HFFc6 (cell line): ENCODE measurements at places on chromosomes 2 and 18. TPM values are rescaled to one million over a fixed set of nuclear protein-coding genes. Genes with fewer than 3 reads are reported as not detected.

The EFR3B gene
- total RNA-seq: 0.30 to 0.54 TPM (median 0.48 TPM) in 3 replicates

DNA sequence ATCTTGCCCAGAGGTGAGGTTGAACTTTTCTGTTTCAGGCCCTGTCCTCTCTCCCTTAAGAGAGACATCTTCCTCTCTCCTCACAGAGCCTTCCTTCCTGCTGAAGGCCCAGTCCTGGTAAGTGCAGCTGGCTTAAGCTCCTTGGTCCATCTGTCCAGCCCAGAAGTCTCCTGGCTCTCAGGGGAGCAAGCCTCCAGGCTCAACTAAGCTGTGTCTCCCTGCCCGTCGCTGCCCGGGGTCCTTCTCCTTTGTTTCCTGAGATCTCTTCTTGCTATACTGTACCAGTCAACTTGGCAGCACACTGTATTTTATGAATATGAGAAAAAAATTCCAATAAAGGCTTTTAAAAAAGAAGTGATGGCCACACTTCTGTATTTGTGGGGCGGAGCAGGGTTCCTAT, 77.4 kb downstream of the KCNF1 start:
- H3K4me1 ChIP-seq: peaks cover 10% of the 10 kb centered on the region
- no peak overlapping the region for H3K27ac ChIP-seq
- no peaks in the 10 kb centered on the region for H3K36me3 ChIP-seq

- DNase-seq: no peak
- H3K27me3 ChIP-seq: no peaks in the 10 kb centered on the region
- peaks cover 8% of the 10 kb centered on the region for H3K4me1 ChIP-seq
- H3K36me3 ChIP-seq: peaks cover 34% of the 10 kb centered on the region
- no peak overlapping the region for H3K27ac ChIP-seq
- no peak overlapping the region for H3K4me3 ChIP-seq
Observed at GRCh38 chr2:203346612-203347011, 18.4 kb downstream of the ABI2 start.

The POTEJ gene
- not detected in 3 replicates for total RNA-seq

- H3K4me3 ChIP-seq: no peak overlapping the region
- H3K27ac ChIP-seq: no peak overlapping the region
- H3K36me3 ChIP-seq: no peaks in the 10 kb centered on the region; the same call in 1 of the 2 replicates
- DNase-seq: no peak
Observed at GRCh38 chr2:15889442-15890123, 50.8 kb upstream of the MYCN start.

- no peak overlapping the region for H3K4me3 ChIP-seq
- H3K36me3 ChIP-seq: no peaks in the 10 kb centered on the region
- H3K4me1 ChIP-seq: peaks cover 18% of the 10 kb centered on the region
- DNase-seq: peak; percentile 27
- no peak overlapping the region for H3K27ac ChIP-seq
Observed at GRCh38 chr2:25098670-25099486, 57.0 kb downstream of the EFR3B start.

DNA sequence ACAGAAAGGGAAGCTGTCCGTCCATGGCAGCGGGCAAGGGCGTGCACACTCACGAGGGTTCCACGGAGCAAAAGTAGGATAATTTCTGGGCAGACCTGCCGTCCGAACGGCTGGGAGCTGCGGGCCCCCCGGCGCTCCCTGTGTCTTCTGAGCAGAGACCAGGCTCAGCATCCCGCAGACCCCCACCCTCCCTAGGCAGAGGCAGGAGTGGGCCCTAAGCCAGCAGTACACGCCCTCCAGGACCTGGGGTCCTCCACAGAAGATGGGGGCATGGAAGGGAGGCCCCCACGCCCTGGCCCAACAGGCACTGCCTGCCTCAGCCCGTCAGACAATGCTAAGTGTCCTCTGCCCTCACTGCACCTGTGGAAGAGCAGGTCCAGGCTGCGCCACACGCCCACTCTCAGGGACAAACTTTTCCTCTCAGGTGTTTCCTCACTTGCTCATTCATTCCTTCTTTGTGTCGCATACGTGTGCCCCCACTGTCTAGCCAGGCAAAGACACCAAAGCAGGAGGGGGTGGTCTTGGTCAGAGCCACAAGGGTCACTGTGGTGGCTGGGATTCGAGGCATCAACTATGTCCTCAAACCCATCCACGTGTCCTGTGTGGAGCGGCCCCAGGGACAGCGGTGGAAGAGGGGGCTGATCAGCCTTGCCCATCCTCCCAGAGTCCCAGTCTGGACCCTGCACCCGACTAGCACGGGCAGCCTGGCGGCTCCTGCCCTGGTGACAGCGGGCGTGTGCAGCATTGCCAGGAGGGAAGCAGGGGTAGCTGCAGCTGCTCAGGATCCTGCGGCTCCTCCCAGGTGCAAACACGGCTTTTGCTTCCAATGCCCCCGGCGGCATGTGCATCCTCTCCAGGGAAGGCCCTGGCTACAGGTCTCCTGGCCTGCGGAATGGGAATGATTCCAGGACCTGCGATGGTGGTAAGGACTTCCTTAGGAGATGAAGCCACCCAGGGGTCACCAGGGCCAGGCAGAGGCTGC, 2.4 kb upstream of the GPC1 start:
- peak overlapping the region; percentile 92 for H3K4me3 ChIP-seq
- H3K4me1 ChIP-seq: peaks cover 47% of the 10 kb centered on the region
- no peak for DNase-seq
- peak overlapping the region; percentile 92 for H3K27ac ChIP-seq

The CENPA gene
- 8.7 to 19.2 TPM (median 16.8 TPM) in 3 replicates for total RNA-seq

DNA sequence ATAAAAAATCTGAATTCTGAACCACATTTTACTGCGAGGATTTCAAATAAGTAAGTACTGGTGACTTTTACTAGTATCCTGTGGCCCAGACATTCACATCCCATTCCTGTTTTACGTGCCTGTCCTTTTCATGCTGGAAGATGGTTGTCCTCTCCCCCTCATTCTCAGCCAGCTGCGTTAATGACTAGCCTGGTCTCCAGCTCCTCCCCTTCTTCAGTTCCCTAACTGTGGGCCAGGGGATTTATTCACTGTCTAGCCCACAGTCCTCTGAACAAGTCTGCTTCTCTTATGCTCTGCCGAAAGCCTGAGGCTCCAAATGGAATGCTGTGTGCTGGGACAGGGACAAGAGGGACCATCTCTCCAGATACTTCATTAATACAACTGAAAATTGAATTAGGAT, 373.9 kb downstream of the PTPRM start:
- H3K4me1 ChIP-seq: peaks cover 40% of the 10 kb centered on the region
- DNase-seq: no peak
- no peak overlapping the region for H3K27ac ChIP-seq
- H3K36me3 ChIP-seq: peaks cover 14% of the 10 kb centered on the region
- H3K4me3 ChIP-seq: no peak overlapping the region

GRCh38 chr18:62558015-62558663, 35.3 kb downstream of the ZCCHC2 start:
- no peak overlapping the region for H3K4me3 ChIP-seq
- peaks cover 28% of the 10 kb centered on the region for H3K4me1 ChIP-seq
- H3K36me3 ChIP-seq: peaks cover 23% of the 10 kb centered on the region
- H3K27ac ChIP-seq: no peak overlapping the region
- no peak for DNase-seq

- no peaks in the 10 kb centered on the region for H3K27me3 ChIP-seq
- peaks cover 55% of the 10 kb centered on the region for H3K4me1 ChIP-seq
- peak overlapping the region; percentile 91 for H3K27ac ChIP-seq
- DNase-seq: no peak
Observed at GRCh38 chr2:158458617-158458920, 1.8 kb downstream of the PKP4 start.

The C2orf76 gene
- total RNA-seq: 8.9 to 10.5 TPM (median 10.0 TPM) in 3 replicates

- H3K4me3 ChIP-seq: no peak overlapping the region
- H3K27ac ChIP-seq: no peak overlapping the region
- H3K4me1 ChIP-seq: 0 out of 2 replicates have a peak, but pooled peaks cover 7% of the 10 kb centered on the region
- DNase-seq: no peak
- peaks cover 12% of the 10 kb centered on the region for H3K36me3 ChIP-seq
Observed at GRCh38 chr2:196750291-196750923, 49.1 kb downstream of the GTF3C3 start.

The CNGA3 gene
- total RNA-seq: 0.17 to 0.71 TPM (median 0.69 TPM) in 3 replicates

The COL3A1 gene
- 354 and 578 TPM in 2 replicates for total RNA-seq

- no peak overlapping the region for H3K27ac ChIP-seq
- no peaks in the 10 kb centered on the region for H3K4me1 ChIP-seq
- peaks cover 1% of the 10 kb centered on the region; the same call in 1 of the 2 replicates for H3K27me3 ChIP-seq
- H3K36me3 ChIP-seq: peaks cover 32% of the 10 kb centered on the region
- no peak for DNase-seq
Observed at GRCh38 chr2:158671360-158672245, 123.5 kb upstream of the DAPL1 start.

DNA sequence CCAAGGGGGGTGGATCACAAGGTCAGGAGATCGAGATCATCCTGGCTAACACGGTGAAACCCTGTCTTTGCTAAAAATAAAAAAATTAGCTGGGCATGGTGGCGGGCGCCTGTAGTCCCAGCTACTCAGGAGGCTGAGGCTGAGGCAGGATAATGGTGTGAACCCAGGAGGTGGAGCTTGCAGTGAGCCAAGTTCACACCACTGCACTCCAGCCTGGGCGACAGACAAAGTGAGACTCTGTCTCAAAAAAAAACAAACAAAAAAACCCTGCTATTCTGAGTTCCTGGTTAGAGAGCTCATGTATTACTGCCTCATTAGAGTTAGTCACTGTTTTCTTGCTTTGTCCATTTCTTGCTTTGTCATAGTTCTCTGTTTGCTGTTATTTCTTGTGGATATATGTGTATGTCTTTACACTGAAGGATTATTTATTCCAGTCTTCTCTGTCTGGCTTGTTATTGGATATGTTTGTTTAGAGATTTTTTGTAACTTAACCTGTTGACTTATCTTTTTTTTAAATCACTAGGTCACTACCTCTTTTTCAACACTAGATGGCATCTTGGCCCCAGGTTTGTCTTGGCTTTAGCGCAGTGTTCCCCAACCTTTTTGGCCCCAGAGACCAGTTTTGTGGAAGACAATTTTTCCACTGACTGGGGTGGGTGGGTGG, 17.0 kb downstream of the TTLL4 start:
- peaks cover 26% of the 10 kb centered on the region for H3K36me3 ChIP-seq
- H3K27me3 ChIP-seq: no peaks in the 10 kb centered on the region
- no peak for DNase-seq
- H3K4me1 ChIP-seq: peaks cover 32% of the 10 kb centered on the region
- no peak overlapping the region for H3K27ac ChIP-seq
